T-helper 22 cell (primary cell): ENCODE measurements at places on chromosomes 2 and 18.
A peak's percentile ranks its signal among the peaks of the same experiment; 100 is the strongest.

- DNase-seq = no peak
These were observed 60.7 kb downstream of the LRRFIP1 start for GRCh38 chr2:237688081-237688480.

GRCh38 chr2:235611349-235611748 is 117.5 kb downstream of the AGAP1 start:
- no peak for DNase-seq

GRCh38 chr2:156784020-156784701 is 348.0 kb downstream of the GPD2 start:
- DNase-seq = no peak

DNA sequence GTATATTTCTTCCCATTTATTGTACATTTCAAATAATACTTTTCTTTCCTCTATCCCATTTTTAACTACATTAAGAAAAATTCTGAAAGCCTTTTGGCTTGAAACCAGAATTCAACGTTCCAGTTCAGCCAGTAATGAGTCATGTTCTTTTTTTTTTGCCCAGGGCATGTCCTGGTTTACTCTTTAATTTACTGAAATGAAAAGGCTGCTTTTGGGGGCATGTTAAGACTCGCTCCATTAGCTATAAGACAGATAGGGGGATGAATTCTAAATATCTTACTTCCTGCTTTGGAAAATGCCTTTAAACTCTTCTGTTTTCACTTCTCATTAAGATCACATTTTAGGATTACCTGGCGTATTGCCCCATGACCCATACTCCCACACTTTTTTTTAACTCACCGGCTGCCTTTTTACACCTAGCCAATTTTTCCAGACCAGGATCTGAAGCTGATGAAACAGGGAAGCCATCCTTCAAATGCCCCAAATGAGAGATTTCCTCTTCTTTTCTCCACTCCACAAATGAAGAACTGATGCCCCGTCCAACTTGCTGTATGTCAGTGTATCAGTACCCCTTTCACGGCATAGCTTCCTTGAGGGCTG is 585 bp downstream of the ABCA12 start:
- no peak for DNase-seq

GRCh38 chr2:17171446-17172049 is 346.7 kb downstream of the RAD51AP2 start:
- no peak for DNase-seq

DNA sequence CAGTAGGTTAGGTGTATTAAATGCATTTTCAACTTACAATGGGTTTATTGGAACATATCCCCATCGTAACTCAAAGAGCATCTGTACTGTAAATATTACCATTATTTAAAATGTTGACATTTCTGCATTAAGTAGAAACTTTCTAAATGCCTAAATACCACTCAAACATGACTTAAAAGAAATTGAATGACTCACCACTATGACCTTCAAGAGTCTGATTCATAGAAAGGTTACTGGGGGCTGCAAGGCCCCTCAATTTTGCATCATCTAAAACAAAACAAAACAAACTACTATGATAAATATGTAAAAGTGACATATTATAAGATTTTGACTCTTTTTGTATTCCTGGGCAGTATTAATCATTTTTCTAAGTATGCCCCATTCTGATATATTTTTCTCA is 7.6 kb downstream of the WDR35 start:
- DNase-seq = no peak

GRCh38 chr18:78507217-78507616 is 472.4 kb upstream of the SALL3 start:
- no peak for DNase-seq

GRCh38 chr18:79502782-79503181 is 107.1 kb downstream of the NFATC1 start:
- DNase-seq = no peak

GRCh38 chr2:44044281-44044720 is 48.5 kb upstream of the LRPPRC start:
- DNase-seq = peak; percentile 33

- no peak for DNase-seq
These were observed 117.9 kb downstream of the TANC1 start for GRCh38 chr2:159086342-159086741.

DNA sequence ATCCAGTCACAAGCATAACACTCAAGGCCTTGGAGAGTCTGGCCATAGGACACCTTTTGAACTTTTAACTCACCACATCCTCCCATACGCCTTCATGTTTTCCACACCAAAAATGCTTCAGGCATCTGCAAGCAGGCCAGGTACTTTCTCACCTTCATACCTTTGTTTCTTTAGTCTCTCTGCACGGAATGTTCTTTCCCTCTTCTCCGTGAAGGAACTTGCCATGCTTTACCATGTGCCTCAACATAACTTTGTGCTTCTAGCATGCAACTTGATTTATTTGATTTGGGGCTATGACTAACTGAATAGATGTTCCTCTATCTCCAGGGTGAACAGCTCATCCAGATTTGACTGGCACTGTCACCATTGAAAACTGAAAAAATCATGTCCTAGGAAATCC is 141.7 kb upstream of the ACVR2A start:
- DNase-seq = no peak

DNA sequence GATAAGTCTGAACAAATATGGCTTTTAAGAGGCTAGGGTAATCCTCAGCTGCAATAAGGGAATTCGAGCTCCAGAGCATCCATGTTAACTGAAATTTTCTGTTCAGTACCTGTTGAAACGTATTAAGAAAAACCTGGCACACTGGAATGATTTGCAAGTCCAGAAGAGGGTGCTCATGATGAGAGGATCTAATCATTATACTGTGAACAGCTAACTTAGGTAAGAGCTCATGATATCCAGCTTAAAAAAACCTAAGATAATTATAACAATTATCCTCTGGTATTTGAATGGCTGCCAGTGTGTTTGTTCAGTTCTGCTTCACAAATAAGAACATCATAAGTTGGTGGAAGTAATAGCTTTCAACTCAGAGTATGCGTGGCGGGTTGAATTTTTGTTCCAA is 1118.3 kb upstream of the DDX18 start:
- no peak for DNase-seq

DNA sequence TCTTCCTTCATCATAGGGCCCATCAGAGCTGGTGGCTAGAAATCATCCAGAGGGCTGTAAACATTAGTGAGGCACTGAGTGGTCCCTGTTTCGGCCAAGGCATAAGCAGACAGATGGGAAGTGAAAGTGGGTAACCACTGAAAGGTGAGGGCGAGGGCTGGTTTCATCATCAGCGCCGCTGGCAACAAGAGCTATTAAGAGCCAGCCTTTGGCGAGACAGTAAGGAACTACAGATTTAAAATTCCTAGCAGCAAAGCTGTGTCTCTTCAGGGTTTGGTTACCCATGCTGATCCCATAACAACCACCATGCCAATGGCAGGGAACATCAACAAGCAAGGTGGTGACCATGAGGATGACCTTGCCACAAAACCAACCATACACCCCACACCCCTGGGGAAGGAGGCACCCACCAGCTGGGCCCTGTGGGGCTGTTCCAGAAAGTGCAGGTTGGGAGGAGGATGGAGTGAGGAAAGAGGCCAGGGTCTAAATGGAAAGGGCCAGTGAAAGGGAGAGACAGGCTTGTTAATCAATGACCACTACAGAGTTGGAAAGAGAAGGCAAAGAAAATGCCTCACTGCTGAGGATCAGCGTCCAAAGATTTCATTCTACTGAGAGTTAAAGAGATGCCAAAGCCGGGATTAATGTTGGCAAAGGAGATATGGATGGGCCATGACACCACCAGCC is 9.0 kb upstream of the SLC20A1 start:
- no peak for DNase-seq

- no peak for DNase-seq
These were observed 221.0 kb upstream of the TFPI start for GRCh38 chr2:187775196-187775595.

- no peak for DNase-seq
These were observed 10.1 kb upstream of the STK17B start for GRCh38 chr2:196181484-196181883.

- no peak for DNase-seq
These were observed 28.1 kb upstream of the MYCN start for GRCh38 chr2:15912203-15912602.

- DNase-seq = no peak
These were observed 1.7 kb downstream of the CYTIP start for GRCh38 chr2:157442191-157442590.

GRCh38 chr2:145230546-145230945 is 710.6 kb upstream of the ZEB2 start:
- no peak for DNase-seq

DNA sequence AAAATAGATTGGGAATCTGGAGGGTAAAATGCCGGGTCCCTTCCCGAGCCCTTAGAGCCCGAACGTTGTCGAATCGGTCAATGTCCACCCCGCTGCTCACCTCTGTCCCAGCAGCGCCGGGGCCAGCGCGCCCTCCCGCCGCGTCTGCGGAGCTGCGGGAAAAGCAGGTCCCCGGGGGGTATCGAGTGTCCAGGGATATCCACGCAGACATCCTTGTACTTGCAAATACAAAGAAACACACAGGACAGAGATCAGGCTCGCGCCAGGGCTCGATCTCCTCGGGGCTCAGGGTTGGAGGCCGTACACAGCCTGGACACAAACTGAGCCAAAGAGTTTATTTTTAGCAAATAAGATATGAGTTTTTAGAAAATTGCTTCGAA is 2.3 kb upstream of the GATA6 start:
- DNase-seq = no peak

DNA sequence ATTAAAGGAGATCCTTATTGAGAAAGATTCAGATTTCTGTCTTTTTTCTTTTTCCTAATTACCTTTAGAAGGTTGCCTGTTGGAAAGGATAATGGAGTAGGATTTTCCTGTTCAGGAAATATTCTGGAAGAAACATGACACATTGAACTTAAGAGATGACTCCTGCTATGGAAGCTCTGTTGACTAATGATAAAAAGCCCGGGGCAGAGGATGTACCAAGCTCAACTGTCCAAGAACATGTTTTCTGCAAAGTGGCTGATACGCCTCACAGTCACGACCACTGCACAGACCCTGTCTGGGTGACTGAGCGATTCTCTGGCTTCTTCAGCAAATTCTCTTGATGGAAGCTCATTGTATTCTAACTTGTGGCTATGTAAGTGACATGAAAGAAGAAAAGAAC is 86.2 kb upstream of the THOC1 start:
- no peak for DNase-seq

DNA sequence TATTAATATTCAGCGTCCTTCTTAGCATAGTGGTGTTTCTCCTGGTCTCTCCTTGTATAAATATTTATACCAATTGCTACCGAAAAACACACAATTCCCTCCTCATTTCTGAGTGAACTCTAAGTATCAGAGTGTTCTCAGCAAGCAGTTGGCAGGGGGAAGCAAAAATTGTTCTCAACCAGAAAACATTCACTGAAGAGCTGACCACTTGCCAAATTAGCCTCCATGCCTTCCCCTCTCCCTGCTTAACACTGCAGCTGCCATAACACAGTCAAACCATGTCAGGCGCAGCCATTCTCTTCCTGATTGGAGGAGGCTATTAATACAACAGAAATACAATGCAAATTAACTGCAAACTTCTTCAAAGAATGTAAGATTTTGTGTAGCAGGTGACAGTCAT is 105.0 kb downstream of the COL6A3 start:
- no peak for DNase-seq

DNA sequence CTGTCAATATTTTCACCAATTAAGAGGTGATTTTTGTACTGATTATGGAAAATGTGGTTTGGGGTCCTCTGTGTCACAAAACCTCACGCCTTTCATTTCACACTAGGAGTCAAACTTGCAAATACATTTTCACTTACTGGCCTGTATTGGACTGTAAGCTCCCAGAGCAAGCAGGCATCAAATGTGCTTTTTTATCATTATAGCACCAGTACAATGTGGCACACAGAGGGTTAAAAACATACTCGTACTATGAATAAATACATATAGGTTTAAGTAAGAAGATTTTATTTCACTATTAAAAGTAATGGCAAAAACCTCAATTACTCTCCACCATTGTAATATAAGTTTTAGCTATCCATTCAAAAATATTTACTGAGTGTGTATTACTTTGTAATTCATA is 56.7 kb downstream of the ABCB11 start:
- no peak for DNase-seq

- no peak for DNase-seq
These were observed 696.5 kb downstream of the NRXN1 start for GRCh38 chr2:50335433-50335832.

DNA sequence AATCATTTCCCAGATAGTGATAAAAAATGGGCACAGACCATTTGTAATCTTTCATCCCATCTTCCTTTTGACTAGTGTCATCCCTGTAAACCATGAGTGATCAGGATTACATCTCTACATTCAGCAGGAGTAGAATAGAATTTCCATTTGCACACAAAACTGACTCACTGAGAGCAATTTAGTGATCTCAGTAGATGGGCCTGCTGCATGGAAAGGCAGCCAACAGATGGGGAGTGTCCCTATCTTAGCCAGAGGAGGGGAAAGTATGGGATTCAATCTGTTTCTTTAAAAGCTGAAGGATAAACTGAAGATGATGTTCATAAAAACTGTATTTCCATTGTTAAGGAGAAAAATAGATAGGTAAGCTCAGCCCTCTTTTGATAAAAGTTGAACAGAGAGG is 441.7 kb downstream of the ZNF521 start:
- no peak for DNase-seq

- no peak for DNase-seq
These were observed 696.5 kb downstream of the TDRD15 start for GRCh38 chr2:21820271-21820670.

DNA sequence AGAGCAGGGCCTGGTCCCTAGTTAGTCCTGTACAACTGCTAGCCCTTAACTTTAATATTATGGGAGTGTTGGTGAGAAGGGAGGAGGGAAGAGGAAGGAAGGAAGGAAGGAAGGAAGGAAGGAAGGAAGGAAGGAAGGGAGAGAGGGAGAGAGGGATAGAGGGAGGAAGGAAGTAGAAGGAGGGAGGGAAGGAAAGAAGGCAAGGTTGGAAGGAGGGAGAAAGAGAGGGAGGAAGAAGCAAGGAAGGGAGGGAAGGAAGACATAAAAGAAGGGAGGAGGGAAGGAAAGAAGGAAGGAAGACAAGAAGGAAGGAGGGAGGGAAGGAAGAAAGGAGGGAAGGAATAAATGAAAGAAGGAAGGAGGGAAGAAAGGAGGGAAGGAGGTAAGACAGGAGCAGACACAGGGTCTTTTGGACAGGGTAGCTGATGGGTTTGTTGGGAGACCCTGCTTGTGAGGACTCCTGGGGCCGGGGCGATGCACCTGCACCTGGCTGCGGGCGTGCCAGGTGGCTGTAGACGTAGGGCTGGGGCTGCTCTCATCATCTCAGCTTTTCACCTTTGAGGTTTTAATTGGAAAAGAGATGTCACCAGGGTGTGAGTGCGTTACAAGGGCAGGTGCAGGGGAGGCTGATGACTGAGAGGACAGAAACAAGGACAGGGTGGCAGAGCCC is 5.9 kb upstream of the POMC start:
- no peak for DNase-seq

GRCh38 chr2:119282146-119282995 is 58.7 kb downstream of the STEAP3 start:
- no peak for DNase-seq
